CD4-positive, alpha-beta memory T cell (primary cell): ENCODE measurements at places on chromosomes 3 and 15.

- DNase-seq, result peak; percentile 44
These were observed 1.4 kb downstream of the KBTBD13 start for GRCh38 chr15:65077981-65078352.

- DNase-seq, result no peak
These were observed 28.4 kb upstream of the RAB6B start for GRCh38 chr3:133924041-133924440.

DNA sequence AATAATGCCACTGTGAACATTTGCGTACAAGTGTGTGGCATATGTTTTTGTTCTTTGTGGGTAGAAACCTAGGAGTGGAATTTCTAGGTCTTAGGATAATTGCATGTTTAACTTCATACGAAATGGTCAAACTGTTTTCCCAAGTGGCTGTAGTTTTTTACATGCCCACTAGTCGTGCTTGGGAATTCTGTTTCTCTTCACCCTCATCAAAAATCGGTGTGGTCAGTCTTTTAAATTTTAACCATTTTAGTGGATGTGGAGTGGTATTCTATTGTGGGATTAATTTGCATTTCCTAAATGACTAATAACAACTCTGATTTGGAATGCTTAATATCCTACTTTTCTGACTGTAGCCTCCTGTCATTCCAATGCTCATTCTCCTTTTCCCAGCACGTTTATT lies 27.6 kb downstream of the ZFAND6 start:
- DNase-seq, result no peak

- no peak for DNase-seq
These were observed 5.6 kb downstream of the SERPINI1 start for GRCh38 chr3:167740961-167741587.

- DNase-seq, result no peak
These were observed 557.2 kb downstream of the TUSC7 start for GRCh38 chr3:117266806-117267205.

- no peak for DNase-seq
These were observed 325.9 kb upstream of the TBL1XR1 start for GRCh38 chr3:177523067-177523675.

- DNase-seq, result no peak
These were observed 61.0 kb upstream of the PPARG start for GRCh38 chr3:12227833-12228232.

DNA sequence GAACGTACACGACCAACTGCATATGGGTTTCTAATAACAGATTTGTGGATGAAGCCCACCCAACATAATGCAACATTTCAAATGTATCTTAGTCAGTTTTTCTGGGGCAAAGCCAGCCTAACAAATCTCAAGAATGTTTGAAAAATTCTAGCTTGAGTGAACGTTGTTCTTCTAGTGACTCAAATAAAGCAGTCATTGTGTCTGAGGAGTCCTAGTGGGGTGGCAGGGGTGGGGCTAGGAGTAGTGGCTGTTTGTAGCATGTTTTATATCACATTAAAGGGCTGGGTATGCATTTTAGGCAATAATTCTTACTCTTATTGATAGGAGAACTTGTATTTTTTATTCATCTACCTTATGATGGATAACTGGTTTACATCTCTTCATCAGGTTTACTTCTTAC lies 6.0 kb downstream of the B3GNT5 start:
- DNase-seq, result no peak

DNA sequence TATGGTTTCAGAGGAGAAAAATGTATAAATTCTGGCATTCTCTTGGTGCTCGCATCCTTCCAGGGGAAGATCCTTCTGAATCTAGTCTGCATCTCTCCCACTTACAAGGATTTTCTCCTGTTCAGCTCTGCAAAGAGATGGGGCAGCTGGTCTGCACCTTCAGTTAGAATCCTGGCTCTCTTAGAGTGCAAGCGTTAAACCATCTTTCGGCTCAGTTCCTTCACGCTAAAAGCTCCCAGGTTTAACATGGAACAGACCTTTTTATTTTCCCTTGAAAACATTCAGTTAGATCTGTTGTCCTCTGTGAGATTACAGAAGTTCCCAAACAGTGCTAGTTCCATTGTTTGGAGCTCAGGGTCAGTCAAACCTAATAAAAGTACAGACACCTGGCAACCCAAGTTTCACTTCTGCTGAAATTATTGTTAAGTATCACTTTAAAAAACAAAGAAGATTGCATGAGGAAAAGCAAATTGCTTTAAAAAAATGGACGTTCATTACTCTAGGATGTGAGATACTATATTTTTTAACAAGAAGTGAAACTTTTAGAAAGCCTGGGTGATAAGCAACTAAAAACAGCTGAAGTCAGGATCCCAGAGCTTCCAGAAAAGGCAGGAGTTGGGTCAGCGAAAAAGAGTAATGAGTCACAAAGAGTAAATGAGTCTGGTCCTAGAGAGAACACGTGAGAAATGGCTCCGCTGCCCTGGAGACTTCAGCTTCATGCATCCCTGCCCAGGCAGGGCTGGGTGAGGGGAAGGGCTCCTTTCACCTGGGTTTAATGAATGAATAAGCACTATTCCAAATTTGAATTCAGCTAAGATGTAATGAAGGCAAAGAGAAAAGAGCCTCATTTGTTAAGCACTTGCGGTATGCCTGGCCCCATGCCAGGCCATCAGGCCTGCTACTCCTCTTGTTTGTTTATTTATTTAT lies 63.3 kb downstream of the ABTB1 start:
- no peak for DNase-seq
